ENCODE measurements at places on chromosomes 12 and 14.

DNA sequence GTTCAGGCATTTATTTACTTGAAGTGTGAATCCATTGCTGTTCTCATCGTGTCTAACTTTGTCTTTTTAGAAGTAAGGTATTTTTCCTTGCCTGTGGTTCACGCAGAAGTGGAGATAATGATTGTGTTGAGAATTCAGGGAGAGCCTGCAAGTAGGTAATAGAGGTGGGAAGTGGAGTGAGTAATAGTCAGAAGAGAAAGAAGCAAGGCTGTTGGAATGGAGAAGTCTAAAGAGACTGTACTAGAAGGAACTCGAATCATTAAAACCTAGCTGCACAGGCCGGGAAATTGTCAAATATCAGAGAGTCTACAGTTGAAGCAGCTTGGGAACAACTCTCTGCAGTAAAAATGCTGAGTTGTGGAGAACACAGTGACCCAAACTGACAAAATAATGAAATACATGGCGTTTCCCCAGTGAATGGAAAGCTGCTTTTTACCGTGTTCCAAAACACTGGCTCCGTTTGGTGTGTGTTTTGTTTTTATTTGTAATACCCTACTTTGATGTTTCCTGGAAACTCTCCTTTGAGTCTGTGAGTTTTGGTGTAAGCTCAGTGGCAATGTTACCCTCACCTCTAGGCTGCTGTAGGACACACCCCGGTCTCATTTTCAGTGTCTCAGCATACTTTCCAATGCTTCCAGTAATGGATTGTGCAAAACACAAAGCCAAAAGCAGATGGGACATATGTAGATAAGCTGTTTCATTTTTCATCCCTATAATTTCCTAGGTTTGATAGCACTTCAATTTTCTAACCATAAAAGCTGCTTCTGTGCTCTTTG lies 146.6 kb downstream of the CRADD start:
- no peak for DNase-seq

- DNase-seq = no peak
Measured at GRCh38 chr12:124653169-124653931, 85.9 kb upstream of the NCOR2 start.

DNA sequence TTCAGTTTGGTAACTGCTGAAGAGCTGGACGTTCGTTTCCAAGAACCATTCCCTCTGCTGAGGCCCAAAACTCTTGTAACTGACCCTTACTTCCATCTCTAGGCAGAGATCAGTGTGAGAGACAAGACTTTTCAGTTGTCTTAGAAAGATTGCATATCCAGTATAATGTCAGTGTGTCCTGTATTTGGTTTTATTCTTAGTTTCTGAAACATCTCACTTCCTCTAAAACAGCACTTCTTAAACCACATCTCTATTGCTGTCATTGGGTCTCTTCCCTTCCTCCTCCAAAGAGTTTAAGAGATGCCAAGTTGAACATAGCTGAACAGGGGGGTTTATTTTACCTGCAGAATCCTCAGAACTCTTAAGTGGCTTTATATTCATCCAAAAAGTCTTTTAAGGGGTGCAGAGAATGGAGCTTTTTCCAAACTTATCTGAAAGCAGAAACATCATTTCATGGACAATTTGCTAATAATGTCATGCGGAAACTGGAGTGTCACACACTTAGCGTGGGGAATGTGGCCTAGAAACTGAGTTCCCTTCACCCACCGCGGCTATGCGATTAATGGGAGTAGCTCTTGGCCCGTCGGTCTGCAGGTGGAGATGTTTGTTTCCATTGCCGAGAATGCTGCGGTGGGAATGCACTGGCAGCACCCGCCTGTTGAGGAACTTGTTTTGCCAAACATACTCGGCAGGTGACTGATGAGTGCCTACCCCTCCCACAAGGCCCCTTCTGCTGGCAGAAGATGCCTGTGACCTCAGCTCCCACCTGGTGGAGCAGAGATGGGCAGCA lies 148.2 kb downstream of the ADGRD1 start:
- no peak for DNase-seq

DNA sequence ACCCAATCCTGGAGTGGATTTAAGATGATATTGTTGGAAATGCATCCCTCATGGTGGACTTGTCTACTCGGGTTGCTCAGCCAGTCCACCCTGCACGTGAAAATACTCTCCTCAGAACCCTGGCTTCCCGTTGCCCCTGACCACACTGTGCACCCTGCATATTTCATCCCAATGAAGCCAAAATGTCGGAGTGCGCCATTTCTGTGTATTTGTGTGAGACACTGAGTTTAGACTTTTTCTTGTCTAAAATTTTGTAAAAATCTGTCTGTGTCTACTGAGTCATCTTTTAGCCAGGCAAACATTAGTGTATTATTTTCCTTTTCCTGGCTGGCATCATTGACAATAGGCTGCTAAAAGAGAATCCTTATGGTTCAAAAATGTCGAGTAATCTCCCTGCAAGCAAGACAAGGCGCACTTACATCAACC lies 485 bp upstream of the PNMA1 start:
- peak; percentile 74 for DNase-seq

DNA sequence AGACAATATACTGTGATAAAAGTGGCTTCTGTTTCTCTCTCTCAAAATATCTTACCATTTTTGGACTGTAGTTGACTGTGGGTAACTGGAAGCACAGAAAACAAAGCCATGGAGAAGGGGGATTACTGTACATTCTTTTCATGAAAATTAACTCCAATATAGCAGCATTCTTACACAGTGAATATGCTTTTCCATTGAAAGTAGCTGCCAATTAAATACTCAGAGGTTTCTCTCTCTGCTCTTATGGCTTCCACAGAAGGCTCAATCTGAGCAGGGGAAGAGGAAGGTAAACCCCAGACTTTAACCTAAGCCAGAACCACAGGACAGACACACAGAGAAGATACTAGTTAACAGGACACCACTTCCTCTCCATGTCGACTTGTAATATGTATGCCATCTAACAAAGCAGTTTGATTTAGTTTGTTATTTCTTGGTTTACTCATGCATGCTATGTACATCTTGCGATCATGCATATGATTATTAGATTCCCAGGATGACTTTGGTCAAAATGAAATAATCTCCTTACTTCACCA lies 150.2 kb downstream of the SSPN start:
- no peak for DNase-seq

DNA sequence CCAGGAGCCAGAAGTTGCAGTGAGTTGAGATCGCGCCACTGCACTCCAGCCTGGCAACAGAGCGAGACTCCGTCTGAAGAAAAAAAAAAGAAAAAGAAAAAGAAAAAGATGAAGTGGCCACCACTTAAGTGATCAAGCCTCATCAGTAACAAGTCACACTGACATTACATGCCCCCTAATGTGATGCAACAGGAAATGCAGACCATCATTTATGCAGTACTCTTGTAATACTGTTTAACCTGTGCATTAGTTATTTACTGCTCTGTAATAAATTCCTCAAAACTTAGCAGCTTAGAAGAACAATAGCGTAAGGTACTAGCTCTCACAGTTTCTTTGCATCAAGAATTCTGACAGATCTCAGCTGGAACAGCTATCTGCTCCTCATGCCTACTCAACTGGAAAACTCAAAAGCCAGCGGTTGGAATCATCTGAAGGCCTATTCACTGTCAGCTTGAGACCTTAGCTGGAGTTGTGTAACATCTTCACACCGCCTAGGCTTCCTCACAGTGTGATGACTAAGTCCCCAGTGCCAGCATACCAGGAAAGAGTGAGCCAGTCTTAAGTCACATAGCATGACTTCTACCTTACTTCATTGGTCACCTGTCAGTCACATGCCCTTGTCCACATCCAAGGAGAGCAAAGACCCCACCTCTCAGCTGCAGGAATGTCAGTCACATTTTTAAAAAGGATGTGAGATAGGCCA lies 31.5 kb downstream of the EPS8 start:
- DNase-seq = no peak

DNA sequence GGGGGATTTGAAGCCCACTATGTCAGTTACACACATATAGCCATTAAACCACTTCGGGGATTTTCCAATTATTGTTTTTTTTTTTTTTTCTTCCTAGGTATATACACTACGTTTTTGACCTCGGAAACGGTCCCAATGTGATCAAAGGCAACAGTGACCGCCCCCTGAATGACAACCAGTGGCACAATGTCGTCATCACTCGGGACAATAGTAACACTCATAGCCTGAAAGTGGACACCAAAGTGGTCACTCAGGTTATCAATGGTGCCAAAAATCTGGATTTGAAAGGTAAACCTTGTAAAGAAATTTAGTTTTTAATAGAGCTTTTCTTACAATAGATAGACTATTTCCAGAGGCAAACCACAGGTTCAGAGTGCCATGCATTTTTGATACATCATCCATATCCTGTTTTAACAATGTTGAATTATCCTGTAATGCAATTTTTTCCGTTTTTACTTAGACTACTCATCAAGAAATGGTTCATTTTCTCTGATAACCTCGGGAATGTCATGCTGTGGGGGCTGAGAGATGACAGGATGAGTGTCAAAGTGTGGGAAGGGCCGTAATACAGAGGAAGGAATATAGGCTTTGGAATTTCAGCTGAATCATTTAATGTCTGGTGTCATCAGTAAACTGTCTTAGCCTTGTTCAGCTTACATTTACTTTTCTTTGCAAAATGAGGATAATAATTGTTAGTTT lies 797.1 kb downstream of the NRXN3 start:
- DNase-seq = no peak

GRCh38 chr14:98501836-98502235 lies 770.2 kb downstream of the BCL11B start:
- DNase-seq = no peak

DNA sequence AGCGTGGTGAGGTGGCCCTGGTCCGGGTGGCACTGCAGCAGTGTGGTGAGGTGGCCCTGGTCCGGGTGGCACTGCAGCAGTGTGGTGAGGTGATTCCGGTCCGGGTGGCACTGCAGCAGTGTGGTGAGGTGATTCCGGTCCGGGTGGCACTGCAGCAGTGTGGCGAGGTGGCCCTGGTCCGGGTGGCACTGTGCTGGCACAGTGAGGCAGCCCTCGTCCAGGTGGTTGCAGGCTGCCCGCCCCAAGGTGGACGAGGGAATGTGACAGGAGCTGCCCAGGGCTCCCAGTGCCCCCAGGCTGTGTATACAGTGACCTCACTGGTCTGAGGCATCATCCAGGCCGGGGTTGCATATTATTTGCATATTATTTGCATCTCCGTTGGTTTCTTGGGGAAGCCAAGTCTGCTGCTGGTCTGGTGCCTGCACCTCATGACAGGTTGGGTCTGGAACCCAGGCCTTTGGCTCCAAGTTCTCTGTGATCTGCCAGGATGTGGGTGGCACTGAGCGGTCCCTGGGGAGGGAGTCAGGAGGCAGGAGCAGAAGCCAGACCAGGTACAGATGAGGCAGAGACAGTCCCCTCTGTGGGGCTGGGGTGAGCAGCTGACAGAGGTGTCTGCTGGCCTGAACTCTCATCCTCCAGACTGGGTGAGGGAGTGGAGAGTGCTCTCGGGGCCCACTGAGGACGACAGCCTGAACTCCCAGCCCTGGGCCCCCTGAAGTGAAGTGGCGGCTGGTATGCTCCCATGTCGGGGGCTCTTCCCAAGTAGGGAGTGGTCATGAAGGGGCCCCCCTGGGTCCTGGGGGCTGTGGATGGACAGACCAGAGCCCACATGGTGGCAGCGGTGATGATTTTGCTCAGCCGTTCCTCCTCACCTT lies 79.3 kb downstream of the KIF26A start:
- DNase-seq = no peak

DNA sequence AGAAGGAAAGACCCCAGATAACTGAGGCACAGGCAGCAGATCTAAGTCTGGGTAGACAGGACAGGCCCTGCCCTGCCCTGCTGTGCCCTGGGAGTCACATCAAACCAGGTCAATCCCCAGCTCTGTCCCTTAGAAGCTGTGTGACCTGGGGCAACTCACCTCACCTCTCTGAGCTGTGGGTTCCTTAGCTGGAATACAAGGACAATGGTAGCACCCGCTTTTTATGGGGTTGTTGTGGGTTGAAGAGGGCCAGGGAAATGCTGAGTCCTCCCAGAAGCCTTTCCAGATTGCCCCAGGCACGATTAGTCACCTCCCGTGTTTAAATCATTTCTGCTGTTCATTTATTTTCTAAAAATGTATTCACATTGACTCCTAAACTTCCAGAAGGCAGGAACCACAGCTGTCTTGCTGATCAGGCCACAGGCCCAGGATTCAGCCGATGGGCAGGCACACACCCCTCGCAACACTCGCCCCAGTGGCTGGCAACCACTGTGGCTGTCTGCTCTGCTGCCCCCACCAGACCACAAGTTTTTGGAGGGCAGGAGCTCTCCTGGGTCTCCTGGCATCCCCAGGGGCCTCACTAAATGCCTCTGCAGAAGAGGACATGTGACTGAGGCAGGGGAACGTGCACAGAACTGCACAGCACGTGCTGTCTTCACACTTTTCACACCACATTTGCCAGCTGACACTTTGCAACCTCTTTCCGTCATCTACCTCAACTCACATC lies 3.0 kb downstream of the SELPLG start:
- no peak for DNase-seq

DNA sequence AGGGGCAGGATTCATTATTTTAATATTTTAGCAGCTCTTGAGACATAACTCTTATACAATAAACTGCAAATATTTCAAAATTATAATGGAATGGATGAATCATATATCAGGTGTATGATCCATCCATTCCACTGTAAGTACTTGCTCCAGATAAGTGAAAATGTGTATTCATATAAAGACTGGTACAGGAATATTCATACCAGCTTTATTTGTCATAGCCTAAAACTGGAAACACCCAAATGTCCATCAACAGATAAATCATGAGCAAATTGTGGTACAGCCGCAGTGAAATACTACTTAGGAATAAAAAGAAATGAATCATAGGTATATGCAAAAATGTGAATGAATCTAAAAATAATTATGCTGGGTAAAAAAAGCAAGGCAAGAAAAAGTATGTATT lies 263.6 kb upstream of the SYT10 start:
- DNase-seq = no peak

- no peak for DNase-seq
Measured at GRCh38 chr14:85487215-85487614, 42.7 kb upstream of the FLRT2 start.

DNA sequence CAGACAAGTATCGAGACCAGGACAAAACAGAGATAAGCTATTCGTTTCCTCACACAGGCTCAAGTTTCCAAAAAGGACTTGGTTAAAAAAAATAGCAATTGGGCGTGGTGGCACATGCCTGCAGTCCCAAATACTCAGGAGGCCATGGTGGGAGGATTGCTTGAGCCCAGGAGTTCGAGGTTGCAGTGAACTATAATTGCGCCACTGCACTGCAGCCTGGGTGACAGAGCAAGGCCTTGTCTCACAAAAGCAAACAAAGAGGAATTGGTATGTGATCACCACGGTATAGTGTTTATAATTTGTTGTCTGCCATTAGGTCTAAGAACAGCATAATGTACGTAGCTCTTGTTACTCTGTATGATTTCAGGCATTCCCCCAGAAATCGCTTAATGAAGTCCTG lies 175.3 kb downstream of the DERA start:
- DNase-seq = no peak

DNA sequence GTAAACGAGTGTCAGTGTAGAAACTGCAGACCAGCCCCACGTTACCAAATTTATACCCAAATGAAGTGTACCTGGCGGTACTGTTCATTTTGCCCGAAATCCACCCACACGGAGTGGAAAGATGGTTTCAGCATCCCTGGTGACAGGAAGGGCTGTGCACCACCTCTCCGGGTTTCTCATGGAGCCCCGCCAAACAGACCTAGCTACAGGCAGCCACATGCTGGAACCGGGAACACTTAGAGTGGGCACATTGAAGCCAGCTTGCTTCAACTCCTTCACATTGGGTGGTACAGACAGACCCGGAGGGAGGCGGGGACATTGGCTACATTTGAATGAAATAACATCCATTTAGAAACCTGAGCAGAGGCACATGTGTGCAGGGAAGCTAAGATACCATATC lies 84.4 kb downstream of the PPP2R5C start:
- no peak for DNase-seq

All from NCI-H524 (cell line).